ENCODE measurements at places on chromosomes 12 and 14. TPM values are rescaled to one million over a fixed set of nuclear protein-coding genes. Genes with fewer than 3 reads are reported as not detected.

The POP5 gene
- 40.8 TPM for total RNA-seq

The EMP1 gene
- total RNA-seq = 4.2 TPM

The RNF10 gene
- 200 TPM for total RNA-seq

The CPSF2 gene
- 81.7 TPM for total RNA-seq

The G2E3 gene
- 37.0 TPM for total RNA-seq

The OR6C2 gene
- total RNA-seq = not detected

The KCNMB4 gene
- 1.6 TPM for total RNA-seq

The KRT6A gene
- total RNA-seq = not detected

The OTX2 gene
- total RNA-seq = not detected

The AVPR1A gene
- not detected for total RNA-seq

The ITGA5 gene
- 20.6 TPM for total RNA-seq

The EIF5 gene
- total RNA-seq = 377 TPM

The NOS1 gene
- total RNA-seq = not detected

The CFAP73 gene
- 2.1 TPM for total RNA-seq

The SLC39A2 gene
- total RNA-seq = 0.58 TPM

The ARPC3 gene
- 210 TPM for total RNA-seq

The BIN2 gene
- total RNA-seq = 104 TPM

The SOAT2 gene
- 7.9 TPM for total RNA-seq

The TSPAN19 gene
- not detected for total RNA-seq

The CCT2 gene
- total RNA-seq = 162 TPM

The KLRB1 gene
- total RNA-seq = 3.0 TPM

The TPPP2 gene
- total RNA-seq = not detected

The CLMN gene
- 2.5 TPM for total RNA-seq

The EIF2B2 gene
- total RNA-seq = 50.3 TPM

The CDKN3 gene
- total RNA-seq = 92.0 TPM

The KCNA5 gene
- not detected for total RNA-seq

The ANKS1B gene
- total RNA-seq = 0.63 TPM

The PAPLN gene
- total RNA-seq = 1.3 TPM

The TAS2R7 gene
- total RNA-seq = not detected

The B4GALNT3 gene
- 1.3 TPM for total RNA-seq

The ZCRB1 gene
- 113 TPM for total RNA-seq

The C12orf50 gene
- total RNA-seq = 0.12 TPM
